ENCODE measurements at places on chromosomes 7 and 10.

DNA sequence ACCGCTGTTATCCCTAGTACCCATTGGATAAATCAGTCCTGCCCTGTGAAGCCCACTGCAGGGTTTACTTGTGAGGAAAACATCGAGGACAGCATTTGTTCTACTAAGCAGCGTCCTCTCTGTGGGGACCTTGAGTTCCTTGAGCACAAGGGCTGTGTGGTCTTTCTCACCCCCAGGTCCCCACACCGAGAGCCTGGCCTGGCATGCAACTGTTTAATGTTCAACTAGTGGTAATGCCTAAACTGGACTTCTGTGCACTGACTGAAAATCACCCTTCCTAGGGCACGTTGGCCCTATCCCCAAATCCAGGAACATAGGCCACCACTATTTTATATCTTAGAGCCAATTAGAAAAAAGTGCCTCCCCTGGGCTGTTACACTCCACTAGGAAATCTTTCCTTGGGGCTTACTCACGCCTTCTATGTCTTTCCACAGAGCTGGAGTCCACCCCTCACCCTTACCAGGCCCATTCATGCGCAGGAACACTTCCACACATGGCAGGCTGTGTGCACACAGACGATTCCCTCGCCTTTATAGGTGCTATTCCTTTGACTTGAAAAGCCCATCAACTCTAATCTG lies 1.7 kb upstream of the TMEM213 start:
- no peak for DNase-seq

DNA sequence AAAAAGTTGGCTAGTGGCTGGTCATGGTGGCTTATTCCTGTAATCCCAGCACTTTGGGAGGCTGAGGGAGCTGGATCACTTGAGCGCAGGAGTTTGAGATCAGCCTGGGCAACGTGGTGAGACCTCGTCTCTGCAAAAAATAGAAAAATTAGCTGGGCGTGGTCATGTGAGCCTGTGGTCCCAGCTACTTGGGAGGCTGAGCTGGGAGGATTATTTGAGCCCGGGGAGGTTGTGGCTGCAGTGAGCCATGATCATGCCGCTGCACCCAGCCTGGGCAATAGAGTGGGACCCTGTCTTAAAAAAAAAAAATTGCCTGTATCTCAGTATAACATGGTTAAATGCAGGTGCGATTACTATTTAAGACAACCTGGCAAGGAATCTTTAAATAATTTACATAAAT lies 61.0 kb downstream of the ADD3 start:
- DNase-seq: no peak

GRCh38 chr7:158495786-158496185 lies 91.8 kb downstream of the PTPRN2 start:
- no peak for DNase-seq

GRCh38 chr7:77765906-77766800 lies 32.1 kb downstream of the TMEM60 start:
- DNase-seq: no peak

DNA sequence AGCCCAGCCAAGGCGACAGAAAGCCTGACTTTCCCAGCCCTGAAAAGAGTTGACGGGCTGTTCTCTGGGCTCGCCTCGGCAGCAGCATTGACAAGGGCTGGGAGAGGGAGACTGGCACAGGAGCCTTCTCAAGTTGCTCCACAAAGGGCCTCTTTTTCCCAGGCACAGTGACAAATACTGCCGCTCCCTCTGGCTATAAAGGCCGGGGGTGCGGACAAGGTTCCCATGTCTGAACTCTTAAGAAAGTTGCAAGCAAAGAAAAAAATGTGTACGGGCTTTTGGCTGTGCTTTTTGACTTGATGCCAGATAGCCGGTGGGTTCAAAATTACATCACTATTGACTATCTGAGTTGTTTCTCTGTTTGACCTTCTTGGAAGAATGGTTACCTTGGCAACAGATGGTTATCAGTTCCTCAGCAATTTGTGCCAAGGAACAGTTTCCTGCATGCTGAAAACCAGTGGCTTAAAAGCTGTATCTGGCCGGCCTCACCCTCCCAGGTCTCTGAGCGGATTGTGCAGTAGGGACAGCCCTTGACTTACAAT lies 115.9 kb upstream of the EEPD1 start:
- no peak for DNase-seq

DNA sequence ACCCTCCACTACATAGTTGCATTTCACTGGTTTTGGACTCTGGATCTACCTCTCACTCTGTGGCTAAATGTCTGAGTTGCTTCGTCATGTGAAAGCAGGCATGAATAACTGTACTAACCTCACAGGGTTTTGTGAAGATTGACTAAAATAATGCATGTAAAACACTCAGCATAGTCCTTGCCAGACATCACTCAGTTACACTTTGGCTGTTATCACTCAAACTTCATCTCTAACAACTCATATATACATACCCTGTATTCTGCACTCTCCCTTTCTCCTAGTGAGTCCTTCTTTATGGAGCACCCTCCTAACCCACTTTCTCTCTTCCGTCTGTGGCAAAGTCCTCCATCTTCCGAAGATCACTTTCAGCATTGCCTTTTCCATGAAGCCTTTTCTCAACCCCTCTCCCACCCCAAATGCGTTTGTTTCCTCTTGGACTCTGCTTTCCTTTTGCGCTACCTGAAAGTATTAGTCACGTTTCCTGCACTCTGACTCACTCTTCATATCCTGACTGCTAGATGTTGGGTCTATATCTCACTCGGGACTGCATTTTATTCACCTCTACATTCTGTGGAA lies 72.6 kb downstream of the OSBPL3 start:
- no peak for DNase-seq
